ENCODE measurements at places on chromosomes 7 and 10.

DNA sequence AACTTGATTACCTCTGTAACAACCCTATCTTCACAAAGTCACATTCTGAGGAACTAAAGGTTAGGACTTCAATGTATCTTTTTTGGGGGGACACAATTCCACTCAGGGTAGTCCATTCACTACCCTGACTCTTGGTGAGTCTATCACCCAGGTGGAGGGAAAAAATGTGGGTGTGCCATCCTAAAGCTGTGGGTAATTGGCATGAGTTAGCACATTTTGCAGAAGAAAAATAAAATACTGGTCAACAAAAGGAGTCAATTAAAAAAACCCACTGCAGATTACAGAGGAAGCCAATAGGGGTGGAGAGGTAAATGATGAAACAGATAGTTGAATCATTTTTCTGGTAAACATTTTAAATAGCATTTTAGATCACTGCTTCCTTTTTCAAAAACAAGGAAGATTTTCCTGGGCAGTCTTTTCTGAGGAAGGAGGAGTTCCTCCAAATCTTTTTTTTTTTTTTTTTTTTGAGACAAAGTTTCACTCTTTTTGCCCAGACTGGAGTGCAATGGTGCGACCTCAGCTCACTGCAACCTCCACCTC is 5.1 kb upstream of the BLVRA start:
- DNase-seq = no peak

DNA sequence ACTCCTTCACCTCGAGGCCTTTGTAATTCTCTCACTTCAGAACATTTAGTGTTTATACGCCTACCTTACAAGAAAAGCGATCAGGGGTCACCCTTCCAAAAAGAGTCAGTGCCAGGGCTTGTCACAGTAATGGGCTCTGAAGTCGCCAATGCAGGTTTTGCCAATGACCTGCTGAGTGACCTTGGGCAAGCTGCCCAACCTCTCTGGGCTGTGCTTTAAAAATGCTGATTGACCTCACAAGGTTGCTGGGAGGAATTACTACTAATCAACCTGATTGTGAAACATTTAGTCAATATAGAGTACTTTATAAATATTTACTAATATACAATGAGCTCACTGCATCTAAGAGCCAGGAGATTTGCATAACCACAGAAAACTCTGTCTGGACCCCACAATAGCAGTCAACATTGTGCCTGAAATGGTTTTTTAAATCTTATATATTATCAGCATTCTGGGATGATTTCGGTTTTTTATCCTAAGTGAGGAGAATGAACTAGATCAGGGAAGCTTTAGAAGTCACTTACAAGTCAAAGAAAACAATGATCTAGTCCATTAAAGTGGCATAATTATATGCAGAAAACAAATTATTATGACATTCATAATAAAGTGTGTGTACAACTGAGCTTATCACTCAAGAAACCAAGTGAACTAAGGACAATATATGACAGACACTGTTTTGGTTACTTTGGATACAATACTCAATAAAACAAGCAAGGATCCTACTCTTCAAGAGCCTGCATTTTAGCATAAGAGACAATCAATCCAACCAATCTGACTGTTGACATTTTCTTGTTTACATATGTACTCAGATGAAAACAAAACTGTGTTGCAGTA is 290.5 kb downstream of the SORCS1 start:
- DNase-seq = no peak

DNA sequence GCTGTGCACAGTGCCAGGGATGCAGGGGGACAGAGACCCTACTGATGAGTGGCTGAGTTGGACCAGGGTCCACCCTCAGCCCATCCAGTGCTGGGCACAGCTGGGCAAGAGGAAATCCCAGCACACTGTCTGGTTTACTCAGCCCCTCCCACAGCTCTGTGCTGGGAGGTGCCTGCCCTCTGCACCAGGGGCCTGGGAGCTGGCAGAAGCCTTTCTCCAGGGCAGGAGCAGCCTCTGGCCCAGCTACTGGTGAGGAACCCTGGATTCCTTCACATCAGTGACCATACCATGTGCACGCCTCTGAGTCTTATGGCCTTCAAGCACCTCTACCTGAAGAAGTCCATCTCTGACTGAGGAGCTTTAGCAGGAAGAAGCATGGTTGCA is 25.9 kb upstream of the C10orf71 start:
- DNase-seq = no peak

DNA sequence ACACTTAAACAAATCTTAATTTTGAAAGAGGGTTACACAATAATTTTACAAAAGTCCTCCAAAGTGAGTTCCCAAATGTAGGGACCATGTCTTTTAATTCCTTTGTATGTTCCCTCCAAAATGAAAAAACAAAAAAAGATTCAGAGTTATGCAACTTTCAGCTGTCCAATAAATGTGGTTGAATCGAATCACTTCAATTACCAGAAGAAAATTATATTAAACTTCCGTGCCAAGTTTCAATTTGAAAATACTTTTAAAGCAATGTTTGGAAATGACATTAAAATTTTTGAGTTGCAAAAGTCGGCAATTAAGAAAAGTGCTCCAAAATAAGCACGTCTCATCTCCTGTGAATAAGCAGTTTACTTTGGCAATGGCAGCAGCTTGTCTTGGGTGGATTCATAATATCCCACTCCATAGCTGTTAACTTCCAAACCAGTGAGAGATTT is 60.3 kb upstream of the C1GALT1 start:
- no peak for DNase-seq

DNA sequence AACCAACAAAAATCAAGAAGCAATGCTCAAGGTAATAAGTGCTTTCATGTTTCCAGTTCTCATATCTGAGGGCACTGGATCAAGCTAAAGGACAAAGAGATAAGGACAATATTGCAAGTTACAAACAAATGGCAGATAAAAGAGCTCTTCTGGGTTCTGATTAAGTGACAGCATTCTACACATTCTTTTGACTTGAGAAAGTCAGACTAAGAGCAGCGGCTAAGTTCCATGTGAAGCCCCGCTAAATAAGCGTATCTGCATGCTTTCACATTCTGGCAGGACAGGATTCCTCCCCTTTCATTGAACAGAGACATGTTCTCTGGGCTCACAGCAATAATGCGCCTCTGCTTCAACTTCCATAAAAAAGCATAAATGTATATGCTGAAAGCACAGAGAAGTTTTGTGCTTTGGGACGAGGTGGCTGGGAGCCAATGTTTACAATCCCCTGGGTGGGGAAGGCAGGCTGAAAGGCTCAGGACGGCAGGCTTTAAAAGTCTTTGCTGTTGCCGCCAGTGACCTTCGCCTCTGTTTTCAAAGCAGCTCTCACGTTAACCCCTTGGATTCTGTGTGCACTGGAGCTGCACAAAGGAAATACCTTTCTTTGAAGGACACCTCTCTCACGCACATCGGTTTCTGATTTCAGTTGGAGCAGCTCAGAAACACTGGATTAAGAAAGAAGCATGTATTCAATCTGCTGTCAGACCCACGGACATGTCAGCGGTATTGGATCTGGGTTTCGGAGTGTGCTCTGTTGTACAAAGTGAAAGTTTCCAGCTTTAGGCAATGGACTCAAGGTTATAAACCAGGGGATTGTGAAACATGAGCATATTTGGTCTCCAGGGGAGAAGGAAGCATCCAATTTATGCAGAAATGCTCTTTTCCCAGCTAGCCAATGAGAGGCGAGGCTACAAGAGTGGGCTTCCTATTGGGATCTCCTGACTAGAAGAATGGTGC is 105.4 kb upstream of the FAM133B start:
- DNase-seq = no peak

DNA sequence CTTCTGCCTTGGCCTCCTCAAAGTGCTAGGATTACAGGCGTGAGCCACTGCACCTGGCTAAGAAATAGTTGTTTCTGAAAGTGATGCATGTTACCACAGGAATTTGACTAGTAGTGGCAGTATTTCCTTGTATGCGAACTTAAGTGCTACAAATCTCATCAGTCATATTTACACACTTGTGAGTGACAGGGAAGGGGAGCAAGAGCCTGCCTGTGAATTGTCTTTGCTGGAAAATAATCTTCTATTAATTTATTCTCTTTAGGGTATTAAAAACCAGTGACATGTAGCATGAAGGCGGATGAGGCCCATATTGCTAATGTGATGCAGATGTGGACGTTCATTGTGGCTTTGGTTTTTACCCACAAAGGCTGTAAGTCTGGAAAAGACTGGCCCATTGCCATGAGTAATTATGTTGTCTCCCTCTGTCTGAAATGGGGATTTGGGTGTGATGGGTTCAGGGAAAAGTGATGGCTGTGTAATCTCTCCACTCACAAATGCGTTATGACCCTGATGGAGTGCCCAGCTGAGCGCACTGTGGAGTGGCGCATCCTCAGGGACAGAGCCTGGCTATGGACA is 97.6 kb downstream of the CCNY start:
- DNase-seq = no peak

GRCh38 chr7:22662036-22662435 is 65.0 kb upstream of the IL6 start:
- no peak for DNase-seq

Data from stimulated activated naive CD4-positive, alpha-beta T cell (primary cell).